Right ventricle myocardium superior (tissue), 1 donor: ENCODE measurements at places on chromosomes 4 and X.

DNA sequence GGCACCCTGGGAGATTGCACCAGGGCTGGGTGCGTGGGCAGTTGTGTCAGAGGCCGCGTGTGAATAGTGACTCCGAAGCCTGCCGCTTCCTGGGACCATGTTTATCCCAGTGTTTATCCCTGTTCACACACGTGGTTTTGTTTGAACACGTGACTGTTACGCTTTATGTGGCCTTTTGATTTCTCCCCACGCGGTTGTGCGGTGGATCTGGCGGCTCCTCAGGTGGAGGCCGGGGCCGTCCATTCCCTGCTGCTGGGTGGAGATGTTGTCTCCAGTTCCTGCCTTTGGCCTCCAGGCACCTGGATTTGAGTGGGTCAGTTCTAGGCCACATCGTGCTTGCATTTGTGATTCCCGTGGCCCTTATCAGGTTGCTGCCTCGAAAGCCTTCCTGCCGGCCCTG is 35.1 kb downstream of the NELFA start:
- no peak for DNase-seq

- no peak for DNase-seq
Observed at GRCh38 chr4:5220028-5220427, 168.7 kb downstream of the STK32B start.

DNA sequence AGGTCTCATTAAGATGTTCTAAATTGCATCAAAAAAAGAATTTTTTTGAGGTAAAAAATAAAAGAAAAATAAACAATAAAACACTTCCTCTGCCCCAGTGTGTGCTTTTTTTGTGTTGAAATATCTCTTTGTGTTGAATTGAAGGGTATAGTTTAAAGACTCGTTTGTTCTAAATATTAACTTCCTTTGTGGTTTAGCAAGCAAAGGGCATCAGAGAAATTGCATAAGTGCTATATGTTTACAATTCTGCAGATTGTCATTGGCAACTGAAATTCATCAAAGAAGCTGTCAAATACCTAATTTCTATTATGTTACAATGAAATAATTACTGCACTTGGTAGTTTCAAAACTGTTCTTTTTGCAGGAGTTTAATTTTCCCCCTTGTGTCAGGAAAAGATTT is 260.5 kb downstream of the DKK2 start:
- no peak for DNase-seq

DNA sequence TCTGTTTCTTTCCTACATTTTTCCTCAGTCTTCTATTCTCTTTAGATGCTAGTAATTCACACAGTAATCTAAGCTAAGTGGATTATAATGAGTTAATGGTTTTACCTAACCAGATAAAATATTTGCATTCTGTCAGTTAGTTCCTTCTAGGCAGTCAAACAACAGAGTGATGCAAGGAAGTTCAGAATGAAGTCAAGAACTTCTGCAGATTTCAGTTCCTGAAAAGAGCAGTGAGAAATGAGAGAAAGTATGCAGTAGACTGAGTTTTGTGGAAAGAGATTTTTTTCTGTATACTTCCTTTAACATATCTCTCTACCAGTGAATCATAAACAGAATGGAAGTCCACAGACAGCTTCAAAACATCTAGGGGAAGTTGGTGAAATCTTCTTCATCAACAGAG is 774.0 kb upstream of the POU3F4 start:
- DNase-seq = no peak

GRCh38 chrX:8969378-8969777 is 64.5 kb downstream of the FAM9B start:
- DNase-seq = no peak

- DNase-seq = no peak
Observed at GRCh38 chrX:88991583-88992132, 244.6 kb downstream of the CPXCR1 start.

- no peak for DNase-seq
Observed at GRCh38 chr4:76764251-76764650, 133.7 kb downstream of the SOWAHB start.

DNA sequence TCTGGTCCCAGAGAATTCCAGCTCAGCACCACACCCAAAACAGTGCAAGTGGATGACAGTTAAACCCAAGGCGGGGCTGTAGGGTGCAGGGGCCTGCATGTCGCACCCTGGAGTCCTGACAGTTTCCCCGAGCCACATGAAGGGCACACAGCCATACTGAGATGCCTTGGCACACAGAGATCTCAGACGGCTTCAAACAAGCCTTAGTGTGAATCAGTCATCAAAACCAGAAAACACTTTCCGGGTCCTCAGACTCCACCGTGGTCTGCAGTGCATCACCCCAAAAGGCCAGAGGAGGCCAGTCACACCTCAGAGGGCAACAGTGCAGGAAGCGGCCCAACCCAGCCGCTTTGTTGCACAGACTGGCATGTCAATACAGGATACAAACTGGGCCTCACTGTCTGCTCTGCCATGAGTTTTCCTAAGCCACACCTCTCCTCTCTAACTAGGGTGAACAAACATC is 64.6 kb upstream of the ENPP6 start:
- DNase-seq = no peak
